ENCODE measurements at places on chromosomes 2 and 18.
A peak's percentile ranks its signal among the peaks of the same experiment; 100 is the strongest.

GRCh38 chr2:203689426-203690116, 16.9 kb upstream of the CD28 start:
- DNase-seq = no peak

GRCh38 chr2:233865838-233866237, 2.3 kb downstream of the MSL3B start:
- DNase-seq = no peak

DNA sequence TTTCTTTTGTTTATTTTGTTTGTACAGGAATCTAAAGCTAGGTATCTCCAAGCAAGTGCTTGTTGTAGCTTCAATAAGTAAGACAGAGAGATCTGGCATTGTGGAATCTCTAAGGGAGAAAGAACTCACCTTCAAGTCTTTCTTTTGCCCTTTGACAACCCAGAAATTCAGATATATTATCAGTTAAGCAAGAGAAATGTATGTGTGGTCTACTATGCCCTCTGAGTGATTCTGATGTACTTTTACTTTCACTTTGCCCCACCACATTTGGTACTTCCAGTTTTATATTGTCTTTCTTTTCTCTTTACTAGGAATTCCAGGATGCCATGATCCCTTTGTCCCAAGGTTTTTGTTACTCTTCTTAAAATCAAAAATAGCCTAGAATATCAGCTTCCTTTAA, 259.6 kb upstream of the PIK3C3 start:
- DNase-seq = no peak

DNA sequence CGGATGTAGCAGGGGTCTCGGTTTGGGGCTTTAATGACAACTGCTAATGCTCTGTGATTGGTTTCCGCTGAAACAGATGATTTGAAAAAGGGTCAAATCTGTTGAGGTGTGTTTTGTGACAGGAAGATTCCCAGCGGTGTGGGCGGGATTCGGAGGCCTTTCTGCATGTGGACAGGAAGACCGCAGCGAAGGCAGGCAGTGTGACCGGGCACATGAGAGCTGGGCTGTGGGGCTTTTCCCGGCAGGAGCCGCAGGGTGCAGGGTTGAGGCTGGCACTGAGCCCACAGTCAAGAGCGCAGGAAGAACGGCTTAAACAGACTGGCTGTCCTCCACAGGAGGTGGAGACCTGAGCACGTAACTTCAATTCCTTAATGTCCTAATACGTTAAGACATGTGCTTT, 180.0 kb upstream of the TPO start:
- DNase-seq = no peak

DNA sequence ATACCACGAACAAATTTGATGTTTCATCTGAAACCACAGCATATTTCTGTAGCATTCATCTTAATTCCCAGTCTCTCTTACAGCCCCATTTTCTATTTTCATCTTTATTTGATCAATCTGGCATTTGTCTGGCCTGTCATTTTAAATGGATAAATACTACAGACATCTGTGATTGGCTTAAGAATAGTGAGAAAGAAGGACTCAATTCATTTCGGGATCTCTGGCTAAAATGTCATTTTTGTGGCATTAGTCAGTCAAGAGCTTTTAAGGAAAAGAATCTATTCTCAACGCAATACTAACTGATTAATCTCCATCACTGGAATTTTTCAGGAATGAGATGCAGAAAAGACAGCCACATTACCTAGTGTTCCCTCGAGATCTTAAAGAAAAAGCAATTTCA, 585.9 kb downstream of the IRS1 start:
- no peak for DNase-seq

- no peak for DNase-seq
Observed at GRCh38 chr2:237540823-237541222, 25.6 kb upstream of the PRLH start.

DNA sequence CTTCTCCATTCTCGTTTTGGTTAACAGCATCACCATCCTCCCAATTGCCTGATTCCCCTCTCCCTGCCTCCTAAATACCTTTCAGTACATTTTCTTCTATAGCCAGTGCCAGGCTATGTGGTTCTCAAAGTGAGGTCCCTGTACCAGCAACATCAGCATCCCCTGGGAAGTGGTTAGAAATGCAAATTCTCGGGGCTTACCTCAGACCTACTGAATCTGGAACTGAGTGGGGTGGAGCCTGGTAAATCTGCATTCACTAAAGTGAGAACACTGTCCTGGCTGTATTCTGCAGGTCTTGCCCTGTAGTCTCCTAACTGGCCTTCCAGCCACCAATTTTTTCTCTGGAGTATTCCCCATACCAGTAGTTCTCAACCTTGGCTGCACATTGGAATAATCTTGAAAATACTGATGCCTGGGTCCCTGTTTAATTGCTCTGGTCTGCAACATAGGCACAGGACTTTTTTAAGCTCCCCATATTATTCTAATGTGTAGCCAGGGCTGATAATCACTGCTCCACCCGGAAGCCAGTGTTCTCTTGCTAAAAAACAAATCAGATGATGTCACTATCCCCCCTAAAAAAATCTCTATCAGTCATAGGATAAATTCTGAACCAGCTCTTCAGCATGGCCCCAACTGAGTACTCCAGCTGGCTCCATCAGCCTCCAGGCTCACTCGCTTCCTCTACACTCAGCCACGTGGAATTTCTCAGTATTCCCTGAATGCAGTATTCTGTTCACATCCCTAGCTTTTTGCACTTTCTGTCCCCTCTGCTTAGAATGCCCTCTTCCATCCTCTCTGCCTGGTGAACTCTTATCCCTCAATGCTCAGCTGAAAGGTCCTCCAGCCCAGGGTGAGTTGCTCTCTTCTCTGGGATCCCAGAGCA, 98.4 kb downstream of the CDK15 start:
- DNase-seq = no peak

GRCh38 chr2:9071584-9072124, 68.2 kb upstream of the MBOAT2 start:
- no peak for DNase-seq

DNA sequence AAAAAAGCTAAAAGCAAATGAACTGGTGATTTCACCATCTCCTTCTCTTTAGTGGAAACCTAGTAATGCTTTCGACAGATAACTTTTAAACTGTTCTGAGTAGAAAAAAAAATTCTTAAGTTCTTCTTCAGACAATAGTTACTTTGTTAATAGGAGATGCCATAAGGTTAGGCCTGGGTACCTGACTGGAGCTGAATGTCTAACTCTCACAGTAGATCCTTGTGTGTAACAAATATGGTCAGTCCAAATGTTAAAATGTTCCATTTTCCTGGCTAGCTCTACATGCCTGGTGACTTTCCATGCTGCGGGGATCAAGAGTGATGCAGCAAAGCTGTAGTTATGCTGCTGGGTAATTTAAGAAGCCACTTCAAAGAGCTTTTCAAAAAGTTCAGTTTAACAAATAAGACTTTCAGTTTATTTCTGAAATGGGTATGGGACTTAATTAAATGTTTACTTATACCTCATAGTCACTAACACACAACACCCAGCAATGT, 264.0 kb upstream of the SESTD1 start:
- DNase-seq = no peak

GRCh38 chr2:56589835-56590234, 406.0 kb downstream of the CCDC85A start:
- no peak for DNase-seq

DNA sequence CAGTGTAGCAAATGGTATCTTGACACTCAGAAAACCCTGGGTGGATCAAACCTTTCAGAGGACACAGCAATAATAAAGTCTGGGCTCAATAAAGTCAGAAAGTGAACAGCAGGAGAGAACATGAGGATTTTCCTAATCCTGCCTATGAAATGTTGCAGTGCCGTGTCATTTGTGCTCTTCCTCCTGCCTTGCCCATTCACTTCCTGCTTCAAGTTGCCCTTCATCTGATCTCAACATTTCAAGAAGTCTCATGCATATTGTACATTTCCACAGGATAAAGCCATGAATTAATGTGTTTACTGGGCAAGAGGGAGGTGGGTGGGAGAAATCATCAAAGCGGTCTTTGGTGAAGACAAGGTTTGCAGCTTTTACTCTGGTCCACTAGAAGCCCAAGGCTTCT, 51.1 kb upstream of the STPG4 start:
- no peak for DNase-seq

- no peak for DNase-seq
Observed at GRCh38 chr2:154992826-154993225, 294.3 kb downstream of the KCNJ3 start.

GRCh38 chr2:119383410-119384140, 16.8 kb downstream of the DBI start:
- no peak for DNase-seq

DNA sequence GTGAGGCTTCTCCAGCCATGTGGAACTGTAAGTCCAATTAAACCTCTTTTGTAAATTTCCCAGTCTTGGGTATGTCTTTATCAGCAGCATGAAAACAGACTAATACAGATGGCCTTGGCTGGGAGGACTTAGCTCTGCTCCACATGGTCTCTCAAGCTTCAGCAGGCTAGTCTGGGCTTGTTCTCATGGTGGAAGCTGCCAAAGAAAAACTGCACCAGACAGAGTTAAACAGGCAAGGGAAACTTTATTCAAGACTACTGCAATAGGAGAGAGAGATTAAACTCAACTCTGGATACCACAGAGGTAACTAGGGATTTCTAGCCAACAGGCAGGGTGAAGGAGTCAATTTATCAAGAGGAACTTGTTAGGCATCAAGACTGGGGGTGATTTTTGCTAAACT, 142.1 kb downstream of the CABLES1 start:
- no peak for DNase-seq

DNA sequence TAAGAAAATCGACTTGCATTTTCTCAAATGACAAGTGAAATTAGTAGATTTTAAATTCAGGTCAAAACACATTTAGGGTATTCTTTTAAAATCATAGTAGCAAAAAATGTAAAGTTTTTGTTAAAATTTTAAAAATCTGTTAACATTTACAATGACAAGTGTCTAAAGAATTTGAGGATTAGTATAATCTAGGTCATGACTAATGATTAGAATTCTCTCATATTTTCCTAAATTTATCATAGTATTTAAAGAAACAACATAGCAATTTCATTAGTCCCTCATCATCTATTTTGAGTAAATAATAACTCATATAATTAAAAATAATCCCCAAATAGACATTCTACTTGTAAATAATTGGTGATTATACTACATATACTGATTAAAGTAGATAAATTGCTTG, 23.6 kb downstream of the THUMPD2 start:
- no peak for DNase-seq

- no peak for DNase-seq
Observed at GRCh38 chr2:239970004-239970623, 55.0 kb downstream of the NDUFA10 start.

GRCh38 chr2:144708626-144709025, 188.7 kb upstream of the ZEB2 start:
- DNase-seq = no peak

- DNase-seq = no peak
Observed at GRCh38 chr18:7020995-7021777, 96.4 kb downstream of the LAMA1 start.

GRCh38 chr2:149039213-149039724, 770 bp downstream of the LYPD6B start:
- no peak for DNase-seq

DNA sequence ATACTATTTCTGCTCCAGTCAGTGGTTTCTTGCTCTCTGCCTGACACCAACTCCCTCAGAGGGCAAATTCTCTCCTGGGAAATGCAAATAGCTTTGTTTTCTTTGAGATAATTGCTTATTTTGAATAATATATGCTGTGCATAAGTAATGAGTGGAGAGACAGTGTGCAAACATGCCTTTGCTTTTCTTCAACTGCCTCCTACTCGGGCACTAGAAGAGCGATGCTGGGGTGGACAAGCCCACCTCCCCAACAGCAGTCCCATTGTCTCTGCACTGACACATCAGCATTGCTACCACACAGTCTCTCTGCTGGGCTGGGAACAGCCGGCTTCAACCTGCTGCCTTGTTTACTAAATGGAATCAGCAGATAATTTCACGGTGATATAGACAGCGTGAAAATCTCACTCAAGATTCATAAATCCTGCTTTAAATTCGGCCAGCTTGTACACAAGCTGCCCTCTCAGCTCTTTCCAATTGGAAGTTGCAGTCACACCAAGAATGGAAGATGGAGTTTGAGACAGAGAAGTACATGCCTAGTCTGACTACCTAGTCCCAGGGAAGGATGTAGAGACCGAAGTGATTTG, 694.5 kb downstream of the TDRD15 start:
- DNase-seq = no peak

GRCh38 chr2:55236992-55237543, 4.6 kb downstream of the RPS27A start:
- DNase-seq = no peak

- DNase-seq = no peak
Observed at GRCh38 chr18:10477121-10477862, 22.9 kb downstream of the APCDD1 start.

GRCh38 chr18:23967321-23968089, 47.0 kb upstream of the TTC39C start:
- DNase-seq = no peak

DNA sequence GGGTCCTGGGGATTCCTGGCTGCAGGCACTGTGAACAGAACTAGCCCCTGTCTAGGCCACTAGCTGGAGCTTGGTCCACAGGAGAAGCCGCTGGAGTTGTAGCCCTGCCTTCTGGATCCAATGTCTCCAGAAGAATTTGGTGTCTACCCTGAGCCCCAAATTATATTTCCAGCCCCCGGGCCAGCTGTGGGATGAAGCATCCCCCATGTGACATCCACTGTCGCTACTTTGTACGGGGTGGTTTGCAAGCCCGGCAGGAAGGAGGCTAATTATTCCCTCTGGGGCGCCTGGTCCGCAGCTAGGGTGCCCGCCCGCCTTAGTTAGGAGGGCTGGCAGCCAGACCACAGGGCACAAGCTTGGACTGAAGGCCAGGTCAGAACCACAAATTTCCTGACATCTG, 106.5 kb downstream of the SMAD7 start:
- no peak for DNase-seq

GRCh38 chr2:144438801-144439631, 80.9 kb downstream of the ZEB2 start:
- no peak for DNase-seq

GRCh38 chr2:120722568-120723421, 12.9 kb upstream of the GLI2 start:
- DNase-seq = no peak

DNA sequence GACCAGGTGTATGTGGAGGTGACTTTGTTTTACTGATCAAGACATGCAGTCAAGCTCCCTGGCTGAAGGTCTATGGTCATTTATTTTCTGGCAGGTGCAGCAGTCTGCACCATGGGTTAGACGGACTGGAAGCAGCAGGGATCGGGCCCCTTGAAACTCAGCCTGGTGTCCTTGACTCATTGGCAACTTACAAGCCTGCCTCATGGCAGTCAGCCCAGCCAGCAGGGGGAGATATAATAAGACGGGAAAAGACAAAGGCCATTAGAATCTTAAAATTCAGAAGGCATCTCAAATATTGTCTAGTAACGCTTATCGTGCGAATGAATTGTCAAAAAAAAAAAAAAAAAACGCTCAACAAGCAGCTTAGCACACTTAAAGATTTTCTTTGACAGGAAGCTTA, 308.2 kb downstream of the EN1 start:
- peak; percentile 11 for DNase-seq

DNA sequence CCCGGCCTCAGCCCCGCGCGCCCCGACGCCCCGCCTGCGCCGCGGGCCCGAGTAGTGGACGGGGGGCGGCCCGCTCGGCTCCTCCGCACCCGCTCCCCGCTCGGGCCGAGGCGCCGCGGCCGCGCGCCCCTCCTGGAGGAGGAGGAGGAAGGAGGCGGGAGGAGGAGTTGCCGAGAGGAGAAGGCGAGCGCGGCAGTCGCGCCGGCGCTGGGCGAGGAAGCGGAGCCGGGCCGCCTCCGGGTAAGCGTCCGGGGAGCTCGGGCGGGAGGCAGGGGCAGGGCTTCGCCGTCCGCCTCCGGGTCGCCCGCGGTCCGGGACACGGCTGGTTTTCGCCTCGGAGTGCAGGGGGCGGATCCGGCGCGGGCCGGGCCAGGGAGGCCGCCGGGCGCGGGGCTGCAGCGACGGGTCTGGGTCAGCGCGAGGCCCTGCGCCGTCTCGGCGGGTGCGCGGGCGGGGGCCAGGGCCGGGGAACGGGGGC, at the start of gene SOCS6:
Gene SOCS6 (plus strand): TSS at position 195 of the 478 bp plus-strand sequence. CDS start 35,624 bp downstream, outside the sequence.
- peak; percentile 69 for DNase-seq

All from T47D (cell line).